ENCODE measurements at places on chromosomes 3 and 15.

- no peak for DNase-seq
These were observed 151.1 kb upstream of the ARHGEF26 start for GRCh38 chr3:153970047-153970446.

GRCh38 chr3:35883929-35884328 is 244.6 kb downstream of the ARPP21 start:
- no peak for DNase-seq

DNA sequence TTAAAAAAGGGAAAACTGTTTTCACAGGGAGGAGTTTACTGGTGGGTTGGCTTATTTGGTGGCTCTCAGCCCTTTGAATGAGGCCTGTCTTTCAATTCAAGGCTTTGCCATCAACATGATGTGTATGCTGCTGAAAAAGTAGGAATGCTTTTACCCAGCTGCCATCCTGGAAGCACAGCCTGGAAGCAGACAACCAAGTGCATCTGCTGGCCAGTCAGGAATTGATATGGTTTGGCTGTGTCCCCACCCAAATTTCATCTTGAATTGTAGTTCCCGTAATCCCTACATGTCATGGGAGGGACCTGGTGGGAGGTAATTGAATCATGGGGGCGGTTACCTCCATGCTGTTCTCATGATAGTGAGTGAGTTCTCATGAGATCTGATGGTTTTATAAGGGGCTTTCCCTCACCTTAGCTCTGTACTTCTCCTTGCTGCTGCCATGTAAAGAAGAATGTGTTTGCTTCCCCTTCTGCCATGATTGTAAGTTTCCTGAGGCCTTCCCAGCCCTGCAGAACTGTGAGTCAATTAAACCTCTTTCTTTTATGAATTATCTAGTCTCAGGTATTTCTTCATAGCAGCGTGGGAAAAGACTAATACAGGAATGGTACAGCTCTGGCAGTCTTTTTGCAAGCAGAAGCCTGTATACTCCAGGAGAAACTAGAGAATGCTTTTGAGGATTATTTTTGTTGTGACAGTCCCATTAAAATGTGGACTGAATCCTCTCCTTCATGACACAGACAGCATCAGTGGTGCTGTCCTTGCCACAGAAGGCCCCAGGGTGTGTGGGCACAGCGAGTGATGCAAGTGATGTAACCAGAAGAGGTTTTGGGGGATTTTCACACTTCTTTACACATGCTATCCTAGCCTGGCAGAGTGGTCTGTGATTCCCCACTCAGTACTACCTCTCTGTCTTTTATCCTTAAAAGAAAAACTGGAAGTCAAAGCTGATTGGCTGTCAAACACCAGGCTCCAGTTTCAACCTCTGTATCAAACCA is 20.0 kb downstream of the PLCL2 start:
- DNase-seq, result no peak

GRCh38 chr3:112001526-112001925 is 2.8 kb downstream of the TAGLN3 start:
- DNase-seq, result no peak

GRCh38 chr15:59329570-59330350 is 42.9 kb downstream of the MYO1E start:
- no peak for DNase-seq

GRCh38 chr3:66113542-66113941 is 74.8 kb upstream of the MAGI1 start:
- DNase-seq, result no peak

- no peak for DNase-seq
These were observed 25.6 kb upstream of the RHO start for GRCh38 chr3:129502641-129503408.

- no peak for DNase-seq
These were observed 6.4 kb downstream of the TMIE start for GRCh38 chr3:46707601-46708011.

- no peak for DNase-seq
These were observed 301.4 kb upstream of the TGFBR2 start for GRCh38 chr3:30305021-30305420.

- DNase-seq, result no peak
These were observed 4.4 kb upstream of the ATP13A4 start for GRCh38 chr3:193559100-193559499.

GRCh38 chr15:83477172-83477807 is 30.1 kb downstream of the SH3GL3 start:
- DNase-seq, result no peak

DNA sequence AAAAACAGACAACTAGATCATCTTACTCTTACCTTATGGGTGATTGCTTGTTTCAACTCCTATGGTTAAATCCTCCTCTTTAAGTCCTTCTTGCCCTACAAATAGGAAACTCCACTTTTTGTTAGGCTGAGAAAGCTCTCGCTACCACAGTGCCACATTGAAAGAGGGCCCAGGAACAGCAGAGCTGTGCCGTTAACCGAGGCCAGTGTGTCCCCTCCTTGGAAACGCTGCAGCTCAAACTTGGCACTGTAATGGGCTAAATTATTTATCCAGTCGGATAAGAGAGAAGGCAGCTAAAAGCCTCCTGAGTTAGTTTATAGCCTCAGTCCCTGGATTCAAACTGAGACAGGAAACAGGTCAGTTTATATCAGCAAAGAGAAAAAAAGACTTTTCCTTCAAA is 46.1 kb downstream of the KBTBD12 start:
- no peak for DNase-seq

- no peak for DNase-seq
These were observed 40.7 kb downstream of the RAB6B start for GRCh38 chr3:133855002-133855370.

- DNase-seq, result no peak
These were observed 435 bp downstream of the RAB27A start for GRCh38 chr15:55289011-55289745.

GRCh38 chr15:101254157-101255050 is 2.6 kb upstream of the CHSY1 start:
- no peak for DNase-seq

GRCh38 chr3:38601956-38602550 is 47.4 kb downstream of the SCN5A start:
- DNase-seq, result no peak

- DNase-seq, result no peak
These were observed 24.1 kb upstream of the CPNE9 start for GRCh38 chr3:9679476-9680080.

DNA sequence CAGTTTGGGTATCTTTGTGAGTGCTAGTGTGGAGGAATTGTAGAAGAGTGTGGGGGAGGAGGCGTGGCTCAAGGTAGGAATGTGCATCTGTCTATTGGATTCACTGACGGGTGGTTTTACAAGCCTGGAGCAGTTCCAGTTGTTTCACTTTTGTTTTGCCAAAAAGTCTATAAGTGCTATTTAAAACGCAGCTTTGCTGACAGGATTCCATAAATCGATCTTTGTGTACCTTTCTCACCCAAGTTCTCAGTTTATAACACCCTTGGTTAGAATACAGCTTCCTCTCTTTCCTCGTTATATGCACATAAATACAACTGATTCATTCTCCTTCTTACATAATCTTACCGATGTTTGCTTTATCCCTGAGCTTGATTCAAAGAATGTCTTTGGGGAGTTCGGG is 123.2 kb upstream of the UBE2E2 start:
- no peak for DNase-seq

DNA sequence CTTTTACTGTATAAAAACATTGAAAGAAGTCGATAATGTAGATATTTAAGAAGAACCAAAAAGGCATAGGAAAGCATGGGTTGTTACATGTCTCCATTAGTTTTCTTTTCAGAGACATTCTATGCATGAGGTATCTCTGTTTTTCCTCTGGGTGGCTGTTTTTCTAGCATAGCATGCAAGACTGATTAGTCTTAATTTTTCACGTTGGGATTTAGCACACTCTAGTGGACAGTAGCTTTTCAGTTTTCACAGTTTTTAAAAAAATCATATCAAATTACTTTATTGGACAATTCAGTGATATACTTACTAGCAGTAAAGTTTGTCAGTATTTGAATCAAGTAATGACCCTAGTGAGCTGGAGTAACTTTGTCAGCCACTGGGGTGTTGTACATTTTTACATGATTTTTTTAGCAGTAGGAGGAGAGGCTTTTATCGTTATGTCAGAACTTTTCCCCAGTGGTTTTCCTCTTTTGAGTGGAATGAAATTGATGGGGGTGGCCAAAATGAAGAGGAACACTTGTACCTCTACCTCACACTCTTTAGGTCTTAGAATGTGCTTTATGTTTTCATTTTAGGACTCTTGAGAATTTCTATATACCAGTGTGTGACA is 57.2 kb downstream of the SEC22A start:
- no peak for DNase-seq

GRCh38 chr3:157238457-157238856 is 78.5 kb upstream of the CCNL1 start:
- DNase-seq, result no peak

DNA sequence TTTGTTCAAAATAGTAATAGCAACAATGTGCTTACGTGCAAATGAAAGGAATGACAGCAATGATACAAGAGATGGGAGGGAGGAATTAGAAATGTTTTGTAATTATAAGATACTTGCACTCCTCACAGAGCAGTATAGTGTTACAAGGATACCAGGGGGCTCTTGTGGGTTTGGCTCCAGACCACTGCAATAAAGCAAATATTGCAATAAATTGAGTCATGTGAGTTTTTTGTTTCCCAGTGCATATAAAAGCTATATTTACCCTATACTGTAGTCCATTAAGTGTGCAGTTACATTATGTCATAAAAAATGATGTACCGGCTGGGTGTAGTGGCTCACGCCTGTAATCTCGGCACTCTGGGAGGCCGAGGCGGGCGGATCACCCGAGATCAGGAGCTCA is 864.3 kb downstream of the NSUN3 start:
- DNase-seq, result no peak

DNA sequence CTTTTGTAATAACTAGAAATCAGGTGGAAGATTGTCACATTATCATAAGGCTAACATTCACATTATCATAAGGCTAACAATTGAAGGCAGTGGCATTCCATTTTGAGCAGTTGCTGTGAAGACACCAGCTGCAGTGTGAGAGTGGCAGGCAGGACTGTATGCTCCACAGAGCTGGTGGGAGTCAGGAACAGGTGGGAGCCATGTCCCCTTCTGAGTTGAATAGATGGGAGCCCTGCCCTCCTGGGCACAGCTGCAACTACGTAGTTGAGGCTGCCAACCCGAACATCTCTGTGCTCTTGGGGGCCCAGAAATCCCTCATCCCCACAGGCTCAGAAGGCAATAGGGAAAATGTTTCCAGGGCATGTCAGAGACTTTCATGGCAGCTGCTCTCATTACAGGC is 1627.6 kb downstream of the SI start:
- no peak for DNase-seq

DNA sequence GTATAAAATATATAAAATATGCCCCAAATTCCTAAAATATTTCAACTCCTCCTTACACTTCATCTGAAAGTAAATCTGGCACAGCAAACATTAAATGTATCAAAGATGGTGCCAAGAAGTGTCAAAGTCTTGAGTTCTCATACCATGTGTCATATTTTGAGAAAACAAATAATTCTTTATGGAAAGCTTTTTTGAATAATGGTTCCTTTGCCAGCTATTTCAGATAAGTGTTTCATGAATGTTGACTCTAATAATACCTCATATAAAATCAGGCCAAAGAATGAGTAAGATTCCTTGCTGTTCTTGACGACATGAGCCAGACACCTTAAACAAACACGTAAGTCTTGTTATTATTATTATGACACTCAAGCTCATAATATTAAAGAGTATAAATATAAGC is 30.3 kb upstream of the ZNF385D start:
- DNase-seq, result no peak

GRCh38 chr15:69930754-69931153 is 167.0 kb downstream of the TLE3 start:
- DNase-seq, result no peak

DNA sequence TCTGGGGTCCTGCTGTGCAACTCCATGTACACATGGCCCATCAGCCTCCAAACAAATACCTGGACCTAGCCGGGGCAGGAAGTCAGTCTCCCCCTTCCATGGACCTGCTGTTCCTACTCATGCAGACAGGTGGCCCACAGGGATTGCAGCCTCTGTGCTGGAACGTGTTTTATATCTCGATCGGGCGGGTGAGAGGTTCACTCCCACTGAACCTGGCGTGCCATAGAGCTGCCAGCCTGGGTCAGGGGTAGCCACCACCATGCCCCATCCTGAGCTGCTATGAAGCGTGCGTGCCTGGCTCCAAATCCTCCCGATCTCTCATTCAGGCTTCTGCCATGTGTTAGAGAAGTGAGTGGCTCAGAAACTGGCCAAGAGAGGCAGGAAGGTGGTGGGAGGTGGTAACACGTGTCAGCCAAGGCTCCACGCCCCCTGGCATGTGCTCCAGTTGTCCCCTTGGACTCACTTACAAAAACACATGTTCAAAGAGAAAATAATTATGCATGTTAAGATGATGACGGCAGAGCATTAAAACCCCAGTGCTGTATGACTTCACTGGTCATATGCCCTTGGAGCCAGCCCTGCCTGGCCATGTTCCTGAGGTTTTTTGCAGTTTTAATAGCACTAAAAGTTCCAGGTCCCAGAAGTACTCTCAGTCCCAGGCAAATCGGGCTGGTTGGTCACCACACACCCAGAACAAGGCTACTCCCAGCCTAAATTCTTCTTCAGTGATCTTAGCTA is 30.6 kb downstream of the CTSH start:
- no peak for DNase-seq

DNA sequence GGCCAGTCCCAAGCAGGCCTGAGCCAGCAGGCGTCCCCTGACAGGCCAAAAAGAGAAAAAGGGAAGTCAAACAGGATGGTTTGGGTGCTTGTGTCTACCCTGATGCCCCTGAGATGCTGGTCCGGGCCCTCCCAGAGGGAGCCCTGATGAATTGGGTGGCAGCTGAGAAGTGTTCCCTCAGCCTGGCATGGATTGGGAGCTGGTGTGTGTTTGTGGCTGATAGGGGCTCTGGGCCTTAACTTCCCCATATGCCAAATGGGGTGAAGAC is 1.4 kb downstream of the FBLN2 start:
- DNase-seq, result no peak

DNA sequence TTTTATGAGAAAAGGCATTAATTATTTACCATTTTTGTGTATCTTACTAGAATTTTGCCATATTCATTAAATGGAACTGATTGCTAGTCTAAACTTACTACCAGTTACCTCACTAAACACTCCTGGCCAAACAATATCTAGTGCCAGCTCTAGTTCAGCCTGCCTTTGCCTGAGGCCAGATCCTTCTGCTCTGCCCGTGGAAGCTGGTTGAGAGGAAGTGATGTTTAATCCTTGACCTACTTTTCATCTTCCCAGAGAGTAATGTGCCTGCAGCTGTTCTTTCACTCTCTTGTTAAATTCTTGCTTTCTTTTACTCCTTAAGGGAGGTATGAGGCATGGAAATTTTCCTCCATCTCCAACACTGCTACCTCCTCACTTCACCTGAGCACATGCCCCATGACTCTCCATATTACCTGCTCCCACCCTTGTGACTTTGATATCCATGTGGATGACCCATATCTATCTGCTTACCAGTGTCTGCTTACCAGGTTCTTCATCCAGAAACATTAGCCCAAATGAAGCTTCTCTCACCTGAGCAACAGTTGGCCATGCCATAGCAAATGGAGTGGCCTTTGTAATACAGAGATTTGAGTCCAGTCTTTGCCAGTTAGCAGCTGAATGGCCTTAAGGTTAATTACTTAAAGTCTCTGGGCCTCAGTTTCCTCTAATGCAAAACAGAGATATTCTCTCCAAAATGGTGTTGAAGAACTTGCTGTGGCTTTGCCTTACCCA is 53.4 kb downstream of the UBE2E1 start:
- no peak for DNase-seq

- no peak for DNase-seq
These were observed 845.4 kb downstream of the NAALADL2 start for GRCh38 chr3:175704366-175705055.
